Activated CD4-positive, alpha-beta T cell treated with anti-CD3 and anti-CD28 coated beads, Interleukin-2, amount 10 ng/mL, durations not matched to agents 7 days and 5 days (primary cell): ENCODE measurements at places on chromosomes 12 and 14. TPM values are rescaled to one million over a fixed set of nuclear protein-coding genes. Genes with fewer than 3 reads are reported as not detected.

MYF6 gene
- total RNA-seq = not detected

OR6C2 gene
- not detected for total RNA-seq

NAP1L1 gene
- 460 TPM for total RNA-seq

SELPLG gene
- 214 TPM for total RNA-seq

LRTM2 gene
- not detected for total RNA-seq

TPH2 gene
- not detected for total RNA-seq

C14orf39 gene
- not detected for total RNA-seq

KLHL33 gene
- total RNA-seq = 0.17 TPM

TGM1 gene
- 6.5 TPM for total RNA-seq

SP7 gene
- total RNA-seq = not detected

TMEM52B gene
- not detected for total RNA-seq

SMIM41 gene
- total RNA-seq = not detected

KRT74 gene
- 0.15 TPM for total RNA-seq

BEGAIN gene
- total RNA-seq = 0.10 TPM

ADSS1 gene
- total RNA-seq = 0.81 TPM

SLC39A9 gene
- total RNA-seq = 43.7 TPM

BAZ2A gene
- 98.4 TPM for total RNA-seq

BLOC1S1 gene
- total RNA-seq = 181 TPM
